SW480 (cell line): ENCODE measurements at places on chromosomes 3 and 15.

GRCh38 chr3:29686889-29687592 is 406.2 kb downstream of the RBMS3 start:
- DNase-seq = no peak

GRCh38 chr15:91498046-91498748 is 355.3 kb upstream of the SLCO3A1 start:
- no peak for DNase-seq

GRCh38 chr15:87549296-87549695 is 707.2 kb downstream of the NTRK3 start:
- DNase-seq = no peak

DNA sequence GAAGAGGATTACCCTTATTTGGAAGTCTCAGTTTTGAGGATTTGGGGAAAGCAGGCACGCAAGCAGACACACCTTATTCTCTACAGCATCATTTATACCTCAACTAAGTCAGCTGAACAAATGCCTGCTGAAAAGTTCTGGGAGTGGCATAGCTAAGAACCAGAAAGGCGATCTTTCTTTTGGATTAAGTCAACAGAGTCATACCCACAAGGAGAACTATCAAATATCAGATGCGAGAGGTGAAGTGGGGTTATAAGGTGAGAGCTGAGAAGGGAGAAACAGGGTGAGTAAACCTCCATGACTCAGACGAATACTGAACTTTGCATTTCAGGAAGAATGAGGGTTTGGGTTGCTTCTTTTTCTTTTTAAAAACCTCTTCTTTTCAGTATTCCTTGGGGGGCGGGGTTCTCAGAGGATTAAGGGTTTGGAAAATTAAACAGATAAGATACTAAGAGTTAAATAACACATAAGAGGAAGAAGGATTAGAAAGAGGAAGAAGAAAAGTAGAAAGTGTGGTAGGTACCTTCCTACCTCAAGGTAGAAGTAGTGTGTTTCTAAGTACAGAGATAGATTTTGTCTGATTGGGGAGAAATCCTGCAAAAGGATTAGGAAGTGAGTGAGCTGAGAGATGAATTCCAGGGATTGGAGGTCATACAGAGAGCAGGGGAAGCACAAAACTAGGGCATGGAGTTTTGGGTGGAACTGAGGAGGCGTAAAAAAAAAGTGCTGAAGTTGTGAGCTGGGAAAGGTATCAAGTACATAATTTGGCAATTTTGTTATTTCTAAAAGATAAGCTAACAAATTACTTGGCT is 41.3 kb upstream of the ICE2 start:
- DNase-seq = no peak

DNA sequence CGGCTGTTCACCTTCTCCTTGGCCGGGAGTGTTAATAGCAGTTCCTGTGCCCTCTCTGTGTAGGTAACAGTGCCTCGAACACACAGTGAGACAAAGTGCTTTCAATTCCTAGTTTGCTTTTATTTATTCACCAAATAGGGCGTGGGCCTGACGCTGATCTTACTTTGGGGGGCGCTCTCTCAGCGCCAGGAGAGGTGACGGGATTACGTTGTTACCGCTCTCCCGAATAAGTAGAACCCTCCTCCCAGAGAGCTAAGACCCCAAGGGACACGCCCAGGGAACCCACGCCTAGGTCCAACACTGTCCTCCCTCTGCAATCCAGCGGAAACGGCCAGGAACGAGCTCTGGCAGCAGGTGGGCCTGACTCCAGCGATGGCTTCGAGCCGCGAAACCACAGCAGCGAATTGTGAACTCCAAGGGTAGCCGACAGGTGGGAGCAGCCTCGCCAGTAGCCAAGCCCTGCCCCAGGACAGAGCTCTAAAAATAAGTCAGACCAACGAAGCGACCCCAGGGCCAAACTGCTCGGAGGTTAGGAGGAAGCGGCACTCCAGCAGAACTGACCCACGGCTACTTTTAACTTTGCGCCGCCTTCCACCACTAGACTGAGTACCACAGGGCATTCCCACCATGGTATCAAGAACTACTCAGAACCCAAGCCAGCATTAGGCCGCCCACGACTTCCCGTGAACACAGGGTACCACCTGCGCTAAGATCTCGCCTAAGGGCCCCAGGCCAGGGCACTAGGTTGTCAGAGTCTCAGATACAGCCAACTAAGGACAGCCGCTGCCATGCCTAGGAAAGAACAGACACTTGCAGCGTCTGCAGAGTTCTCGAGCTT is 1.6 kb upstream of the SIN3A start:
- peak; percentile 53 for DNase-seq

GRCh38 chr3:48411606-48412374 is 18.1 kb downstream of the PLXNB1 start:
- no peak for DNase-seq

DNA sequence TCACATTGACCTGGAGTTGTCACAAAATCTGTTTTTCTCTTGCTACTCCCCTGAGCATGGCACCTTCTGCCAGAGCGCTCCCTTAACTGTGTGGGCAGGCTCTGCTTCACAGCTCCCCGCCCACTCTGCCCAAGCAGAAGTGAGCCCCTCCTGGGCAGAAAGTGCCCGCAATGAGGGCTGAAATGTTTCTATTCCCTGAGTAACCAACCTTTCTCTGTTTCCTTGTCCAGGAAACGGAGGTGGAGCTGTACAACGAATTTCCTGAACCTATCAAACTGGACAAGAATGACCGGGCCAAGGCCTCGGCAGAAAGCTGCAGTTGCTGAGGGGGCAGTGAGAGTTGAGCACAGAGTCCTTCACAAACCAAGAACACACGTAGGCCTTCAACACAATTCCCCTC is 66.3 kb upstream of the ACAD9 start:
- DNase-seq = no peak

DNA sequence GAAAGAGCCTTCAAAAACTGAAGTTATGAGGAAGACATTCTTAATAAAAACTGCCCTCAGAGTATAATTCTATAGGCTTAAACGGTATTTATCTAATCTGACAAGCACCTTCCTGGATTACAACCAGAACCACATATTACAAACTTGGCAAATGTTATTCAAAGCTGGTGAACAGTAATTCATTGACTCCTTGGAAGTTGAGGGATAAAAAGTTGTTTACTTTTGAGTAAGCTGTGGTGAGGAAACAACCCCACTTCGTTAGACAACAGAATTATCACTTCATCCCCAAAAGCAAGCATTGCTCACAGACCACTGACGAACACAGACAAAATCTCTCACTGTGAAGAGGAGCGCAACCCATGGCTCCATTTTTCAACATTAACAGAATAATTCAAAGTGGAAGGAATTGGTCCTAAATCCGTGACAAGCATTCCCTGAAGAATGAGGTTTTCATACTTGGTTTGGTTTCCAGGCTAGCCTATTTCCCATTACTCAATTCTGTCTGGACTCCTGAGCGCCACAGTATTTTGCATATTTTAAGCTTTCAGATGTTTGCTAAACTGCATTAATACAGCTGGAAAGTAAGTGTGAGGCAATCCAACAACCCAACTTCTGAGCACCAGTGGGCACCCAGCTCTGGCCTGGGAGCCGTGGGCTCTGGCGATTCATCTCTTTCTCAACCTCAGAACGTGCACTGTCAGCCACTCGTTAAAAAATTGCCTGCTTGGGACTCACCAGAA is 32.7 kb downstream of the LRIG1 start:
- DNase-seq = no peak

GRCh38 chr3:184177331-184177731 is 2.7 kb downstream of the AP2M1 start:
- DNase-seq = no peak

- DNase-seq = no peak
These were observed 134.2 kb upstream of the LPP start for GRCh38 chr3:188019727-188020126.

GRCh38 chr3:127262533-127262932 is 25.3 kb downstream of the PRR20G start:
- DNase-seq = no peak
